Left forelimb (tissue), 1 donor: ENCODE measurements at places on chromosomes 1 and 21.

- no peak for DNase-seq
Measured at GRCh38 chr1:114737314-114737849, 20.4 kb downstream of the CSDE1 start.

- no peak for DNase-seq
Measured at GRCh38 chr21:43367296-43367695, 59.6 kb downstream of the SIK1 start.

DNA sequence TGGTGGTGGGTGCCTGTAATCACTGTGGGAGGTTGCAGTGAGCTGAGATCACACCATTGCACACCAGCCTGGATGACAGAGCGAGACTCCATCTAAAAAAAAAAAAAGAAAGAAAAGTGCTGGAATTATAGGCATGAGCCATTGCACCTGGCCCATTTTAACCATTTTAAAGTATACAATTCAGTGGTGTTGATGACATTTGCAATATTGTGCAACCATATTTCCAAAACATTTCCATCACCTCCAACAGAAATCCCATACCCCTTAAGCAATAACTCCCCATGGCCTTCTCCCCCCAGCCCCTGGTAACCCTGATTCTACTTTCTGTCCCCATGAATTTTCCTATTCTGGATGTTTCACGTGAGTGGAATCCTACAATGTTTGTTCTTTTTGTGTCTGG, 11.0 kb upstream of the GPR157 start:
- no peak for DNase-seq

- no peak for DNase-seq
Measured at GRCh38 chr1:215824245-215824644, 257.1 kb downstream of the KCTD3 start.

GRCh38 chr1:2328676-2329455, 62.5 kb downstream of the MORN1 start:
- no peak for DNase-seq

- DNase-seq, result no peak
Measured at GRCh38 chr1:230705289-230706019, 8.5 kb downstream of the AGT start.

- no peak for DNase-seq
Measured at GRCh38 chr1:57704811-57705210, 281.0 kb upstream of the DAB1 start.

DNA sequence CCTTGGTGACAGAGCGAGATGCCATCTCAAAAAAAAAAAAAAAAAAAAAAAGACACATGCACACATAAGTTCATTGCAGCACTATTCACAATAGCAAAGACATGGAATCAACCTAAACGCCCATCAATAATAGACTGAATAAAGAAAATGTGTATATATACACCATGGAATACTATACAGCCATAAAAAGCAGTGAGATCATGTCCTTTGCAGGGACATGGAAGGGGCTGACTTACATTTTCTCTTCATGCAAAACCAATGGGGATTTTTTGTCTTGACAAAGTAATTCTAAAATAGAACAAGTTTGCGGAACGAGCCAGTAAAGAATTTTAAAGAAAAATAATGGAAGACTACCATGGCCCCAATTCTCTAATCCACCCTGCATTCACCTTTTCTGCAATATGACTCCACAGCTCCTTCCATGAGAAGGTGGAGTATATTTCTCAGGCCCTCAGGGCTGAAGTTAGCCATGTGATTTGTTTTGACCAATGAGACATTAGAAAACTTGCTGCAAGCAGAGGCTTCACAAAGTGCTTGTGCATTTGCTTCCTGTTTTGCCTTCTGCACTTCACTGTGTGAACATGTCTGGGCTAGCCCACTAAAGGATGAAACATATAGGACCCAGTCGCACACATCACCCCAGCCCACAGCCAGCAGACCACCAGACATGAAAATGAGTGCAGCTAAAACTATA, 78.8 kb upstream of the NR5A2 start:
- DNase-seq, result no peak

- no peak for DNase-seq
Measured at GRCh38 chr21:29181799-29182470, 51.5 kb downstream of the MAP3K7CL start.

- no peak for DNase-seq
Measured at GRCh38 chr1:6414443-6414844, 5.3 kb downstream of the HES2 start.

DNA sequence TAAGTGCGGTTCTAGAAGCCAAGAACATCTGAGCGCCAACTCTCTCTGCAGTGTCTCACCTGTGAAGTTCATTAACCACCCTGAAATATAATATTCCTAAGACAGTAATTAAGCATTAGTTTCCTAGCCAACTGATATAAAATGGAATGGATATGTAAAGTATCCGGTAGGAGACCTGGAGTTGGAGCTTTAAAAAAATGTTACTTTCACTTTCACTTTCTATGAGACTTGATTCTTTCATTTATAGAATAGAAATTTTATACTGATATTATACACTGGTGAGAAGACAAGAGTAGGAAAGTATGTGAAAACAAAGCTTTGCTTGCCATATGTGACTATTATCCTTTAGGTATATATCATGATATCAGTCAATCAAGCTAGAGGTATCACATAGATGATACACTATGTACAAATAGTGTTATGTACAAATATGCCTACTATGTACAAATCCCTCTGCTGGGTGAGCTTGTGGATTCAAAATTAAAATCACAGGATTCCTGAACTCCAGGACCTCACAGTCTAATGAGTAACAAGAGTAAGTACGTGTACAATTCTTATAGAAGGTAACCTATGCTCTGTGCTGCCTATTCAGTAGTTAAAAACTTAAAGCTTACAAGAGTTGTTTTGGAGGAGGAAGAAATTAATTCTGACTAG, 934.2 kb downstream of the TTLL7 start:
- no peak for DNase-seq

DNA sequence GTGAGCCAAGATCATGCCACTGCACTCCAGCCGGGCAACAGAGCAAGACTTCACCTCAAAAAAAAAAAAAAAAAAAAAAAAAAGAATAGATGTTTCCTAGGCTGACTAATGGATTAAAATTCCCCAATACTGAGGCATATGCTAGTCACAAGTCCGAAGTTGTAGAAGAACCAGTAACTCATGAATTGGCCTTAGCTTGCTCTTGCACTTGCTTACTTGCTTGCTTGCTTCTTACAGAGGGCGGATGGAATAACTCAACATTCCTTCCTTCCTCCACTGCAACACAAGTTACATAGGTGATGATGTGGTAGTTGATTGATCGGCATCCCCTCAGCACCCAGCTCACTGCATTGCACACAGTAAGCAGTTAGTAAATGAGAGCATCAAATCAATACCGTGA, 2.8 kb upstream of the TARS2 start:
- DNase-seq, result no peak

DNA sequence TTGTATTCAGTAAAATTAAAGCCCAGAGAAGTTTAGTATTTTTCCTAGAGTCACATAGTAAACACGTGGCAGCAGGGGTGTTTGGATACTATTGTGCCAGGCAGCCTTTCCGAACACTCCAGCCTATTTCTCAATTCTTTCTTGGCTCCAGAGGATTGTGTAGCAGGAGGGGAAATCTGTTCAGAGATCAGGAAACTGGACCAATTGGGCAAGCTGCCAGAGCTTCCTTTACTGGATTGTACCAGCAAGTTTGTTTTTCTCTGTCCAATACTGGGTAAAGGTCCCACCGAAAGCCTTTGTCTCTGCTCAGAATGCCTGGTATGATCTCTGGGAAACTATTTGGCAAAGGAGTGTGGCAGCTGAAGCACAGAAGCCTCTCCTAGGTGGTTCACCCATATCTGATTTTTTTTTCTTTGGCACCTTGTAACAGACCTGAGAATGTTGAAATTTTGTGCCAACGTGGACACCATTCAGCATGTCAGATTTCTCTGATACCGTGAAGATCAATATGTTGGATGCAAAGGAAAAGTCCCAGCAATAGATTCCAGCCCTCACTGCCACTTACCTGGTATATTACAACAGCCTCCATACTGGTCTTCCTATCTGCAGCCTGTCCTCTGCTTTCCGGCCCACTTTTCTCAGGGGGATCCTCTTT, 126.2 kb downstream of the FGGY start:
- no peak for DNase-seq

DNA sequence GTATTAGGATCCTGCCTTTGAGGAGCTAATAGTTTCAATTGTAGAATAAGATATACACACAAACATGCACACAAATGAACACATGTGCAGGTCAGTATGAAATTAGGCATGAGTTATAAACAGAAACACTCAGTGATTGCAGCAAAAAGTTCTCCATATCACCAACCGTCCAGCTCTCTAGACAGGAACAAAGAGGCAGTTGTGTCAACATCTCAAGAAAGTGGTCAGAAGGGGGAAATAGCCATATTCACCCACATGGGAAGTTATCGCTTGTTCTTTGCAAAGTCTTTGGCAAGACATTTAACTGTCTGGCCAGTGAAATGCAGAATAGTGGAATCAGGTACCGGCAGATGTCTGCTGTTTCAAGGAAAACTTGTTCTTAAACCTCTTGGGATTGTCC, 29.4 kb upstream of the PIGC start:
- DNase-seq, result no peak

DNA sequence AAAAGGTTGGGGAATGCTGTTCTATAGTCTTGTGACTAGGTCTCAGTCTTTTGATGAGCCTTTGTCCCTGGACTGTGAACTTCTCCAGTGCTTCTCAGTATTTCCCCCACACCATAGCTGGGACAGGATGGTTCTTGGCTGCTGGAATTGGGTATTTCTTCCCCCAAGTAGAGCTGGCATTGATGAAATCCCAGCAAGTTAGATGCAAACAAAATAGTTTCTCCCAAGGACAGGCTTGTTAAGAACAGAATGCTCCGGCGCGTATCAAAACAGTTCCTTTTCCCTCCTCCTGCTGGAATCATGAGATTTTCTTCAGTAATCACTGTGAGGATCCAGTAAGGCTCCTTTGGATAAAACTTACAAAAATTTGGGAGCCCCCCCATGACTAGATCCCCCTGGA, 162.6 kb downstream of the PIK3R3 start:
- no peak for DNase-seq

- DNase-seq, result peak; percentile 53
Measured at GRCh38 chr21:46113497-46114176, 15.7 kb downstream of the COL6A2 start.

- peak; percentile 86 for DNase-seq
Measured at GRCh38 chr1:43530483-43531106, at the start of gene PTPRF. PTPRF (plus strand) TSS chr1:43530883; CDS start chr1:43545076, 14,193 bp downstream.

- DNase-seq, result no peak
Measured at GRCh38 chr1:197003132-197003531, 25.8 kb downstream of the CFHR5 start.

GRCh38 chr1:166116026-166116425, 50.8 kb downstream of the FAM78B start:
- no peak for DNase-seq
